ENCODE measurements at places on chromosomes 7 and 10.

- no peak for DNase-seq
These were observed 58.9 kb upstream of the NUPR2 start for GRCh38 chr7:56174875-56175760.

GRCh38 chr7:52285689-52286088, 749.7 kb upstream of the POM121L12 start:
- no peak for DNase-seq

GRCh38 chr10:70923696-70924095, 35.3 kb upstream of the PCBD1 start:
- no peak for DNase-seq

DNA sequence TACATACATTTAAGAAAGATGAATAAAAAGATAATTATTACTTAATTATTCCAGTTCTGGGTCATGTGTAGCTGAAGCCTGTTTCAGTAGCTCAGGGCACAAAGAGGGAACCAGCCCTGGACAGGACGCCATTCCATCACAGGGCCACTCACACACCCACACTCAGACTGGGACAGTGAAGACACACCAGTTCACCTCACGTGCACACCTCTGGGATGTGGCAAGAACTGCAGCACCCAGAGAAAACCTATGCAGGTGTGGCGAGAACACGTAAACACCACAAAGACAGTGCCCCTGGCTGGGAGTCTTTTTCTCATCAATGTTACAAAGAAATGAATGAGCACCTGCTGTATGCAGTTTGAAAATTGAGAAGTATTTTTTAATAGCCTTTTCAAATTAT, 1.6 kb upstream of the IDI1 start:
- DNase-seq: no peak

GRCh38 chr10:68989317-68989990, 851 bp downstream of the KIFBP start:
- DNase-seq: no peak

DNA sequence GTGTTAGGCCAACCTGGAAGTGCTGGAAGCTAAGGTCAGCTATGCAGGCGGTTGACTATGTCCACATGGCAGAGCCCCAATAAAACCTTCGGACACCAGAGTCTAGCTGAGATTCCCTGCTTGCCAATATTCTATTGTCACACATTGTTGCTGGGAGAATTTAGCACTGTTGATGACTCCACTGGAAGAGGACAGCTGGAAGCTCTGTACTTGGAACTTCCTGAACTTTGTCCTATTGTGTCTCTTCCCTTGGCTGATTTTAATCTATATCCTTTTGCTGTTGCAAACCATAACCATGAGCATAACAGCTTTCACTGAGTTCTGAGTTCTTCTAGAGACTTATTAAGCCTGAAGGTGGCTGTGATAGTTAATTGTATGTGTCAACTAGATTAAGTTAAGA, 12.0 kb downstream of the XRCC2 start:
- no peak for DNase-seq

- DNase-seq: no peak
These were observed 1.1 kb downstream of the GRID1 start for GRCh38 chr10:86365346-86366032.

- peak; percentile 98 for DNase-seq
These were observed at the start of gene PITRM1 for GRCh38 chr10:3172446-3173170. Gene PITRM1 (minus strand): TSS chr10:3172782. CDS start chr10:3172772, 10 bp downstream.

DNA sequence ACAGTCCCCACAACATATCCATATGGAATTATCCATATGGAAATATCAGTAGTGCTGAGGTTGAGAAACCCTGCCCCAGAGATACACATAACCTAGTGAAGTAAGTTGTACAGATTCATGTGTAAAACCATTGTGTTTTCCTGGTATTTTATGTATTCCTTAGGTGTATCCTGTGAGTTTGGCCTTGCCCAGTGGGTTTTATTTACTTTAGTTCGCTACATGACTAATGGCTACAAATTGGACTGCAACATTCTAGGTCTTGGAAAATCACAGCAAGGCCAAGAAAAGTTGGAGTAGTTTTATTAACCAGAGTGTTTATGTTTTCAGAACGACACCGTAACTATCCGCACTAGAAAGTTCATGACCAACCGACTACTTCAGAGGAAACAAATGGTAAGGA, 1.4 kb downstream of the RPS24 start:
- no peak for DNase-seq

GRCh38 chr10:103876155-103876554, 20.8 kb upstream of the SH3PXD2A start:
- no peak for DNase-seq

DNA sequence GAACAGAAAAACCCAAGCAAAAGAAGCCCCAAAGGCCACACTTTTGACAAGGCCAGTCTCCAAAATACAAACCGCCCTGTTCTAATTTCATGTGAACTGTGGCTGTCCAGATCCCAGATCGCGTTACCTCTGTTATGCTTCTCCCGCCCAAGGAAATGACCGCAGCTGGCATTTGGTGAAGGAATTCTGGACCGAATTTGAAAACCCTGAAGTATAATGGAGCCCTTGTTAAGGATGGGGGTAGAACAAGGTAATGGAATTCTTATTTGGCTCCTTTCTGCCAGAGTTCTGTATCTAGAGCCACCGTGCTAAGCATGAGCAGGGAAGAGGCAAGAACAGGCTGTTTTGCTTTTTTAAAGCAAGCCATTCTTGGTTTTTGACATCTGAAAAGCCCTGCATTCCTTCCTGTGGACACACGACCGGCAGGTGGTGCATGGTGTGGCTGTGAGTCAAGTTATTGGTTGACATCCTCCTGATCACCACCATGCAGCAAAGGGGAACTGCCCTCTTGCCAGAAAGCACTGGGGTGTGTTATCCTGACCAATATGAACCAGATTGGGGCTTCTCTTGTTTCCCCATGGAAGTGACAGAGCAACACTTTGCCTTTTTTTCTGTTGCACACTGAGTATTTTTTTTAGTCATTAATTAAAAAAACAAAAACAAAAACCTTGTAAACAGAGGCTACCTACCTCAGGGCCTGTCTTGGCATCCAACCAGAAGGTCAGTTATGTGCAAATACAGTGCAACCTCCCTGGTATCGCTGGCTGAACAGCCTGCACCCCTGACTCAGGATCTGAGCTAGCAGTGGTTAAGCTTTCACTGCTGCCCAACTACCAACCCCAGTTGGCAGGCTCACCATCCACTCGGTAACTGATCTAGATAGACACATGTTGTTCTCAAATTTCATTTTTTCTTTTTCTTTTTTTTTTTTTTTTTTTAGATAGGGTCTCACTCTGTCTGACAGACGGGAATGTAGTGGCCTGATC, 14.2 kb downstream of the UCMA start:
- no peak for DNase-seq

DNA sequence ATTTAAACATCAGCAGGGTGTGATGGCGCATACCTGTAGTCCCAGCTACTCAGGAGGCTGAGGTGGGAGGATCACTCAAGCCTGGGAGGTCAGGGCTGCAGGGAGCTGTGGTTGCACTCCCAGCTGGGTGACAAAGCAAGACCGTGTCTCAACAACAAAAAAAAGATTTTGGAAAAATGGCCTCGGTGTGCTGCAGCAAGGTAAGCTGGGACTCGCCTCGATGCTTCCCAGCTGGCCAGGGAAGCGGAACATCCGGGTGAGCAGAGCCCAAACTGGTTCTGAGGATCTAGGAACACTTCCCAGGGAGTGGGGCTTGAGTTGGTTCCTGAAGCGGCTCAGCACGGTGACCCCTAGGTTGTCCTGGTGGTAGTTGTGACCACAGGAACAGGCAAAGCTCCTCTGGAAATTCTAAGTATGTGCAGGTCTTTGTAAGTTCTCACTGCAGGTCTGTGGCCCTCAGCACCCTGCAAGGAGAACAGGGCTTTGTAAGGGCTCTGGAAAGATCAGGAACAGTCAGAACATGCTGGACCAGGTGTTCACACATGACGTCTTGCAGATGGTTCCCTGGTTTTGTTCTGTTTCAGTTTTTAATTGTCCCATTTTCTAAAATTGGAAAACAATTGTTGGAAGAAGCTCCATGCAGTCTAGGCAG, 38.6 kb upstream of the ZMIZ2 start:
- DNase-seq: no peak

GRCh38 chr7:142800699-142801260, 30.0 kb downstream of the PRSS2 start:
- DNase-seq: no peak

DNA sequence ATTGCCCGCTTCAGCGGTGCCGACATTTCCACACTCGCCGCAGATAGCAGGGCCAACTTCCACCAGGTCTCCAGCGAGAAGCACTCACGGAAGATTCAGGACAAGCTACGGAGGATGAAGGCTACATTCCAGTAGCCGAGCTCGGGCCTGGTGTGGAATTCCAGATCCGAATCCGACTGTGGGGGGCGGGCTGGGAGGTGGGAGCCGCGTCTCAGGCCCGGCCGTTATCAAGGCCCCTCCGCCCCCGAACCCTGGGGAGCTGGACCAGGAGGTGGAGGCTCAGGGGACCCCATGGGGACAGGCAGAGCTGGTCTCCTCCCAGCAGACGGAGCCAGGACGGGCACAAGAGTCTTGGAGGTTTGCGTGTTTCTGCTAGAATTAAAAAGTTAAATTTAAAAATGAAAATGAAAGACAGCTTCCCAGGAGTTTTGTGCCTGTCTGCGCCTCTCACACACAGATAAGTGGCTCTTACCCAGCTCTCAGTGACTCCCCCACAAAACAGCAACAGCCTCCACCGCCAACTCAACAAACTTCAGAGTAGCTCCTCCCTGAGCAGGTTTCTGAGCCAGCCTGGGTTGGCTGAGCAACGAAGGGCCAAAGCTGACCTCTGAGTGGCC, 5.2 kb upstream of the UTF1 start:
- DNase-seq: no peak

DNA sequence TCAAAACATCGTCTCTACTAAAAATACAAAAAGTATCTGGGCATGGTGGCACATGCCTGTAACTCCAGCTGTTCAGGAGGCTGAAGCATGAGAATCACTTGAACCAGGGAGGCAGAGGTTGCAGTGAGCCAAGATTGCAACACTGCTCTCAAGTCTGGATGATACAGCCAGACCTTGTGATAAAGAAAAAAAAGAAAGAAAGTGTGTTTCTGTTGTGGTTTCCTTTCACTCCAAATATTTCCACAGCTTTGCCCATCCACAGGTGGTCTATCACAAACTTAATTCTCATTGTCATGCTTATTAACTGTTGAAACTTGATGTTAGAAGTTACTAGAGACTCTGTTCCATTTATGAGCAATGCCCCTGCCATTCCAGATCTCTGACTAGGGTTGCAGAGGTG, 316.0 kb upstream of the SEMA3C start:
- DNase-seq: no peak

DNA sequence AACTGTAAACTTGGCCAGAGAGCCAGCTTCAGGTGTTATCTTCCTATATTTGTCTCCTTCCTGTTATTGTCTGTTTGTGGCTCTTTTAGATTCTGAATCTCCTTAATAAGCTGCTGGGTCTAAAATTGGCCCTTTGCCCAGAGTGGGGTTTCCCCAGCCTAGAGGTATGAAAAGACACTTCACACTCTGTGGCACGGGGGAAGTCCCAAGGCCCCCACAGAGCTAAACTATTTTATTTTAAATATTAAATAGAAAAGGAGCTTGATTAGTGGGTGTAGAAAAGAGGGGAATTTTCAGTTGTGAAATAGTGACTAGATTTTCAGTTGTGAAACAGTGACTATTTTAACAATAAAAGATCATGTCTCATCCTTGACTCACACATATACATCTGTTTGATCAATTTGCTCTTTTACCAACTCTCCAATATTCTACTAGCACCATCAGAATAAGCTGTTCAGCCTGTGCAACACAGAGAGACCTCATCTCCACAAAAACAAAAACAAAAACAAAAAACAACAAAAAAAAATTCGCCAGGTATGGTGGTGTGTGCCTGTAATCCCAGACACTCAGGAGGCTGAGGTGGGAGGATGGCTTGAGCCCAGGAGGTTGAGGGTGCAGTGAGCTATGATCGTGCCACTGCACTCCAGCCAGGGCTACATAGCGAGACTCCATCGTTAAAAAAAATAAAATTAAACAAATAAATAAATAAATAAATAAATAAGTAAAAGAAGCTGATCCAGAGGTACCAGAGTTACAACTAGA, 24.9 kb upstream of the ADO start:
- DNase-seq: peak; percentile 83

- DNase-seq: no peak
These were observed 29.3 kb downstream of the ARL4A start for GRCh38 chr7:12716722-12717121.

DNA sequence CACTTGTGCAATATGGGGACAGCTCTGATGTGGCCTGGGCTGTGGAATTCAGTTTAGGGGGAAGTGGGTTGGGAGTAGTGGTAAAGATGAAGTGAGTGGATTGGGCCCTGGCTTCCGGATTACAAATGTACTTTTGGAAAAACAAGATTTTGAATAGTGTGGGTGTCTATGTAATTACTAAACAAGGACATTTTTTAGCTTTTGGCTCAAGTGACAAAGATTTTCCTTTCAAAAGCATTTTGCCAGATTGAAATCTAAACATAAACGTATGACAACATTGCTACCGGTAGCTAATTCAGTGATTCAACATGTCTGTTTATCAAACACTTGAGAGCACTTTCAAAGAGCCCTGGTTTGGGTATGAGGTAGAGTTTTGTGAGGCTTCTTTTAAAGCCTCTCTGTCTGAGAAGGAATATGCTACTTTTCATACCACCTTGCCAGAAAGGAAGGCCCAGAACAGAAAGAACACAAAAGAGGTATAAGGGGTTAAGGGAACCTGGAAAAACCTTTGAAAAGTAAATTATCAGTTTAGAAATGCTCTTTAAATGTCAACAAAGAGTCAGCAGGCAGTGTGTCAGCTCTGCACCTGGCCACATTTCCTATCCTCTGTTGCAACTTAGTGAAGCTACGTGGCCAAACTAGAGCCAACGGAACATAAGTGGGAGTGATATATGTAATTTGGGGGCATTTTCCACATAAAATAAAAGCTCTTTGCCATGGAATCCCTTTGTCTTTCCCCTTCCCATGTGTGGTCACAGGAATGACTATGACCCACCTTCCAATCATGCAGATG, 516.1 kb downstream of the NRG3 start:
- no peak for DNase-seq
